Stimulated activated CD4-positive, alpha-beta T cell treated with anti-CD3 and anti-CD28 coated beads, TNF-alpha, amount 100 ng/mL, for 24 hours (primary cell): ENCODE measurements at places on chromosomes 5 and 9.

GRCh38 chr9:127841087-127841835 is 13.2 kb downstream of the ENG start:
- DNase-seq = no peak

- no peak for DNase-seq
Measured at GRCh38 chr5:171162165-171162564, 146.9 kb upstream of the TLX3 start.

DNA sequence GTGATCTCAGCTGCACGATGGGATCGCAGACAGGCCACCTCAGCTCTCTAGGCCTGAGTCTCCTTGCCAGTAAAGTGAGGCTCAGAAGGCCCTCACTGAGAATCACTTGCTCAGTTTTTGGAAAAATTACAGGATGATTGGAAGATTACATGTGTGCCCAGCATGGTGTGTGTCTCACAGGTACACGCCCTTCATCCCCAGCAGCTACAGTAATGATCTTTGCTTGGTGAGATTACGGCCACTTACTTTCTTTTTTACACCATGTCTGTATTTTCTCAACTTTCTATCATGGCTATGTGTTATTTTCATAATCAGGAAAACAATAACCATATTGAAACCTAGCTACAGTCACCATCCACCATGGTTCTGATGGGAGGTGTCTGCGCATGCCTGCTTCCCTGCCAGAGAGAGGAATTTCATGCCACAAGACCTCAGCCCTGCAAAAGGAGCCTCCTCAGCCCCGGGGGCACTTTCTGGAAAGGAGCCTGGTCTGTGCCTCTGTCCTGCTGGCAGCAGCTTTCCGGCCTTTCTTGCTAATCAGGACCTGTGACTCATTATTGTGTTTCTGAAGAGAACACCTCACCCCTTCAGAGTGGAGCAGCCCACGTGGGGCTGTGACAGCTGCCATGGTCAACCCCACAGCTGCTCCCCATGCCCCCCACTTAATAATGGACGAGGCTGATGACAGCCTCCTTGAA is 64.2 kb upstream of the OLFM1 start:
- no peak for DNase-seq

DNA sequence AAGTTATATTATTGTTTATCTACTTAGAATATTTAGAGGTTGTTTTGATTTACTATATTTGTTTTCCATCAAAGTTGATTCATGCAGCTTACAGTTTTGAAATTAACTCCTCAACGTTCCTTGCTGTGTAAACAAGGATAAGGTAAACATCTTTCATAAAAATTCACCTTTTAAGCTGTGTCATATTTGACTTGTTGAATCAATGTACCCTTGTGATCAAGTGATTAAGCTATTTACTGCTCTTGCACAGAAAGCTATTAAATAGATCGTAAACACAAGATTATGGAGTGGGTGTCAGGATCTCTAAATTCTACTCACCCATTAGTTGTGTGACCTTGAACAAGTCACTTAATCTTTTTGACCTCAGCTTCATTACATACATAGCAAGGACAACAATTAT is 2054.0 kb upstream of the NUDT12 start:
- DNase-seq = no peak

DNA sequence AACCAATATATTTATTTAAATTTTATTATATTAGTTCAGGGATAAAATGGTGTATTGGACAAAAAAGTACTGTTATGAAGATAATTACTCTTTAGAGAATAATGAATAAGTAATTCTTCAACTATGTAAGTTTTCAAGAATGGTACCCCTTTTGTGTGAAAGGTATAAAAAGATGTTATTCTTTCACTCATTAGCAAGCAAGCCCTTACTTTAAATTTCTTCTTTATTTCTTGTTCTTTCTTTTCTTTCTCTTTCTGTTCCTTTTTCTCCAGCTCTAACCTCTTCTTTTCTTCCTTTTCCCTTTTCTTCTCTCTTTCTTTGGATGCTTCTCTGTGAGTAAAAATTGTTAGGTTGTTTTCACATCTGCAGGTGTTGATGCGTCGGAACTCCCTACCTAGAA is 63.2 kb upstream of the RICTOR start:
- DNase-seq = no peak

DNA sequence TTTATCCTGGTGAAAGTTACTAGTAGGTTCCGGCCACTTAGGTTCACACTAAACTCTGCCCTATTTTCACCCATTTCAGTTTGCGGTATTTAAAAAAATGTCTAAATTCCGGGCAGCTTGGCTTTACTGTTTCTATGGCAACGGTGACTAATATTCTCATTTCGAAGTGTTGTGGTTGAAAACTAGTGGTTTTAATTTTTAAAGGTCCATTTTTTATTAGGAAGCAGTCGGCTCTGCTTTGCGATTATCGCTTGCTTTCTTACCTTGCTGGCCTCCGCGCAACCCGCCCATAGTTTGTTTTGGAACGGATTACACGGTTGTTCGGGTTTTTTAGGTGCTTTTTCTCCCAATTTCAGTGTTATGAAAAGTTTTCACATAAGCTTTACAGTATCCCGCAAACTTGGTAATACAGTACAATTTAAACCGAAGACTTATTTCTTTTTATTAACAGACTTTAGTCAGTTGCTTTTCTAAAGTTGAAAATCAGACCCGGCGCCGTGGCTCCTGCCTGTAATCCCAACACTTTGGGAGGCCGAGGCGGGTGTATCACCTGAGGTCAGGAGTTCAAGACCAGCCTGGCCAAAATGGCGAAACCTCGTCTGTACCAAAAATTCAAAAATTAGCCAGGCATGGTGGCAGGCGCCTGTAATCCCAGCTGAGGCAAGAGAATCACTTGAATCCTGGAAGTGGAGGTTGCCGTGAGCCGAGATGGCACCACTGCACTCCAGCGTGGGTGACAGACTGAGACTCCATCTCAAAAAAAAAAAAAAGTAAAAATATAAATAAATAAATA is 1.6 kb downstream of the KDM4C start:
- no peak for DNase-seq

- DNase-seq = no peak
Measured at GRCh38 chr9:129934041-129934591, 98.9 kb downstream of the USP20 start.

GRCh38 chr9:18805386-18805785 is 227.6 kb downstream of the SAXO1 start:
- DNase-seq = no peak

- DNase-seq = no peak
Measured at GRCh38 chr9:17799369-17799768, 220.5 kb downstream of the SH3GL2 start.

GRCh38 chr9:134065612-134066419 is 2.0 kb downstream of the BRD3 start:
- peak; percentile 38 for DNase-seq
